Activated naive CD4-positive, alpha-beta T cell treated with anti-CD3 and anti-CD28 coated beads for 36 hours (primary cell): ENCODE measurements at places on chromosomes 7 and 10. TPM values are rescaled to one million over a fixed set of nuclear protein-coding genes. Genes with fewer than 3 reads are reported as not detected.

The SPAG6 gene
- total RNA-seq = not detected

The TBX20 gene
- total RNA-seq = not detected

The UTF1 gene
- not detected for total RNA-seq

The COL26A1 gene
- not detected for total RNA-seq

The SH2D4B gene
- total RNA-seq = 0.05 TPM

The OR2A42 gene
- total RNA-seq = not detected

The ICA1 gene
- 0.94 TPM for total RNA-seq

The AASS gene
- total RNA-seq = 2.2 TPM

The AGFG2 gene
- 23.9 TPM for total RNA-seq

The NODAL gene
- total RNA-seq = not detected
